ENCODE measurements at places on chromosomes 7 and 10.

DNA sequence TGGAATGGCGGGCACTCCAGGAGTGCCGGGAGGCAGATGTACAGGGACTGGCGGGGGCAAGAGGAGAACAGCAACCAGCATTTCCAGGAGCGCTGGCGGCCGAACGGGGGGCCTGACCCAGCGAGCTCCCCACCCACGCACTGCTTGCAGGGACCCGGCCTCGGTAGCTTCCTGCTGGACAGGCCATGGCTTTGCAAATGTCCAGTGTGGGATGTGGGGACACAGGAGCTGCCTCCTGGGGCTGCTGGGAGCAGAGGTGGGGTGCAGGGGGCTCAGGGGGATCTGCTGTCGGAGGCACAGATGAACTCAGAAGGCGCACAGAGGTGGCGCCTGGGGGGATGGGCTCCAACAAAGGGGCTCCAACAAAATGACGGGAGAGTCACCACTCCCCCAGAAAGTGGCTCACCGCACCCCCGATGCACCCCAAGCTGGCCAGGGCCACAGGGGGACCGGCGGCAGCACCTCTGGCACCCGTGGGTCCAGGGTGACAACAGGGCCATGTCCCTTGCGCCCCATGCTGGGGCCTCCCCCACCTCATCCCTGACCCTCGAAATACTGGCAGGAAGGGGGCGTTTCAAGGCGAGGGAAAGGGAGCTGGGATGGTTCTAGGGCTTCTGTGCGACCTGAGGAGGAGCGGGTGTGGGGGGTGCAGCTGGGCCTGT is 41.1 kb downstream of the AP5Z1 start:
- DNase-seq, result no peak

GRCh38 chr7:17040716-17041115 is 158.9 kb upstream of the AGR3 start:
- no peak for DNase-seq

DNA sequence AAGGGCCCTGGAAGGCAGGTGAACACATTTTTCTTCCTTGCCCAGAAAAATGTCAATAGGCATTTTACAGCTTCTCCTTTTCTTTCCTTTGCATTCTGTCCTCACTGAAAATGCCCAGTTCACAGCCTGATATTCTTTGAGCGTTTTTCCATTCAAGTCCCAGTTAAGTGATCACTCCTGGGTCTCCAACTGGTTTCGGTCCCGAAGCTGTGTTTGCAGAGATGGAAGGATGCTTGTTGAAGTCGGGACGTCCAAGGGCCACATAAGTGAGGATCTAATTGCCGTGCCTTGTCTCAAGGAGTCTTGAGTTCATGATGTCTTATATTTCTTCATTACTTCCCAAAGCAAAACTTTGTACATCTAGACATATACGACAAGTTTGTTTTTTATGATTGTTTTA is 208.7 kb upstream of the PRKCQ start:
- DNase-seq, result no peak

- no peak for DNase-seq
Measured at GRCh38 chr10:107856047-107856315, 691.5 kb upstream of the SORCS1 start.

DNA sequence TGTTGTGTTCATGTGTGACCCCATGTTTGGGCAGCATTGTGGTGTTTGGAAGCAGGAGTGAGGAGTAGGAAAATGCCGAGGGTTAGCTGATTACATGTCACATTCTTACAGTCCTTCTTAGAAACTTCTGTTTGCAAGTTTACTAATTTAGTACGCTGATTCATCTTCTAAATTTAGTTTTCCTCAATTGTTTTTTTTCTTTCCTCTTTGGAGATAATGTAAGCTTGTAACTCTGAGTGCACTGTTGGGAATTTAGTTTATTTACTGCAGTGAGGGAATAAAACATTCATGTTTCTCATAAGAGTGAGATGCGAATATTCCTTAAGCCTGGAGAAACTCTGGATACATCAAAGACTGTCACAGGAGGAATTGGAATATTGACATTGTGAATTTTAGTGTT is 135.0 kb downstream of the NT5C2 start:
- DNase-seq, result no peak

- DNase-seq, result no peak
Measured at GRCh38 chr7:155183655-155184054, 113.5 kb downstream of the HTR5A start.

- DNase-seq, result no peak
Measured at GRCh38 chr10:59245686-59246085, 69.2 kb downstream of the PHYHIPL start.

DNA sequence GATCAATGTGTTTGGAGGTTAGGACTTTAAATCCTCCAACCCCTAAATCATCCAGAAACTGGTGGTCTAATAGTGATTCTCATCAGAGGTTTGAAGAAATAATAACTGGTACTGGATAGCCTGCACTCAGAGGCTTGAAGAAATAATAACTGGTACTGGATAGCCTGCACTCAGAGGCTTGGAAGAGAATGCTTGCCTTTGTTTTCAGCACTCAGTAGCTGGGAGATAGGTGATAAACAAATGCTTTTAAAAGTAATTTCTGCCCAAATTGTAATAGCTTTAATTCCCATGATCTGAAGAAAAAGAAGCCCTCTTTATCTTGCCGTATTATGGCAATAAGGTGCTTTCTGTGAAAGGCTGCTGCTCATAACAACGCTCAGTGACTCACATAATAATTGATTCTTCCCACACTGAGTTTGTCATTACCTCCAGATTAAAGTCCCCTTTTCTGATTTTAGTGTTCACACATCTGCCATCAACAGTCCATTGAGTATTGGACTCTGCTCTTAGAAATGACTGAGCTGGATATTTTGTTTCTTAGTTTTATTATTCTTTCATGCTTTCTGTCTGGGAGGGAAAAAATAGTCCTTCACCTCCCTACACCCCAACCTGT is 112.3 kb upstream of the PHYHIPL start:
- DNase-seq, result no peak

GRCh38 chr10:15316871-15317464 is 54.1 kb downstream of the FAM171A1 start:
- DNase-seq, result no peak

- DNase-seq, result peak; percentile 85
Measured at GRCh38 chr10:8069627-8070026, 15.1 kb downstream of the GATA3 start.

Measured in fibroblast of skin of right quadriceps (primary cell).